ENCODE measurements at places on chromosomes 7 and 10. TPM values are rescaled to one million over a fixed set of nuclear protein-coding genes. Genes with fewer than 3 reads are reported as not detected.

ASB10 gene
- not detected for total RNA-seq

PNLIPRP3 gene
- not detected for total RNA-seq

DNAH11 gene
- under 0.01 TPM for total RNA-seq

UPK3B gene
- not detected for total RNA-seq

CFAP43 gene
- under 0.01 TPM for total RNA-seq

AQP1 gene
- total RNA-seq, result 0.45 TPM

CNTNAP2 gene
- total RNA-seq, result under 0.01 TPM

MMD2 gene
- total RNA-seq, result not detected

ST8SIA6 gene
- total RNA-seq, result 0.67 TPM

GJD4 gene
- total RNA-seq, result not detected

LFNG gene
- 1.2 TPM for total RNA-seq

SPDYE18 gene
- total RNA-seq, result 0.30 TPM

ZNF438 gene
- total RNA-seq, result 3.5 TPM

CPA4 gene
- 28.1 TPM for total RNA-seq

ELN gene
- 4.2 TPM for total RNA-seq

HOXA10 gene
- total RNA-seq, result not detected

LIPM gene
- not detected for total RNA-seq

HYCC1 gene
- 53.2 TPM for total RNA-seq

SEMA3C gene
- total RNA-seq, result 99.4 TPM

STOX1 gene
- 0.15 TPM for total RNA-seq

ZC3HAV1L gene
- total RNA-seq, result 3.9 TPM

EBLN1 gene
- not detected for total RNA-seq

TEX36 gene
- not detected for total RNA-seq

PGAM2 gene
- 0.15 TPM for total RNA-seq

Data from bronchus fibroblast of lung (primary cell).